Activated T-cell treated with anti-CD3 and anti-CD28 coated beads for 24 hours (primary cell): ENCODE measurements at places on chromosomes 6 and 20.

DNA sequence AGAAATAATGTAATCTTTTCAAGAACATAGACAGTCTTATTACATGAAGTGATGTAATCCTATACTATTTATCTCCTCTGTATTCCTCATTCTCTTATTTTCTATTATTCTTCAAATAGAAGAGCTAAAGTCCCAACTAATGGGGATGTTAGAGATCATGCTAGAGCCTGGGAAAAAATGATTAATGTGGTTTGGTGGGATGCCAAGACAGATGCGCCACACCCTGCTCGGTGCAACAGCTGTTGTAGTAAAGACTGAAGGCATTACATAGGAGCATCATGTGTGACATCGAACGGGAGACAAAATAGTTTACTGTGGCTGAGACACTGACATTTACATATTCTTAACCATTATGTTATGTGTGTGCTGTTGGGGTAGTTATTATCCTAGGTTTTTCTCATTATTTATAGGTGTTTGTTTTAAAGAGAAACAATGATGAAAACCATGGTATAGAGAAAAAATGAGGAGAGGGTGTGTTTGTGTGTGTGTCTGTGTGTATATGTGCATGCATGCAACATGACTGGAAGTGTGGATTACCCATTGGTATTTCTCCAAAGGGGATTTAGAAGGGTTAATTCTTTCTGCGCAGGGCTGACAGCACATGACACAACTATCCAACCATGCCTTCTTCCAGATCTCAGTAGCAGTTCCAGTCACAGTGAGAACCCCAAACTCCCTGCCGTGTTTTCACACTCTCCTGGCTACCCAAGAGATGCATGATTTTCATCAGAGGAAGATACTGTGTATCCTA, 155.3 kb downstream of the EYA4 start:
- DNase-seq = no peak

DNA sequence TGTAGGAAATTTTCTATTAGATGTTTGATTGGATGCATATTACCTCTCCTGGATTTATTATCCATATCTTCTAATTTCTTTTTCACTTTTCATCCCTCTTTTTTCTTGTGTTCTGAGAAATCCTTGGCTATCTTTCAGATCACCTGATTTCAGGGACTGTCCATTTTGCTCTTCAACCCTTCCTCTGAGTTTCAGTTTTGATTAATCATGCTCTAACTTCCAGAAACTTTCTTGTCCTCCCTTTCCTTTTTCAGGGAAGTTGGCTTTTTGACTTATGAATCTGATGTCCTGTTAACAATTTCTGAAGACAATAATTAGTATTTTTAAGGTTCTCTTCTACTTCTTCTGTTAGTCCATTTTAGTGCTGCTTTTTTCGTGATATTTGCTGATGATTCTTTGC, 79.1 kb downstream of the FKBP5 start:
- DNase-seq = no peak

- peak; percentile 60 for DNase-seq
Observed at GRCh38 chr6:26020329-26021000, 57.9 kb downstream of the TRIM38 start.

GRCh38 chr6:166278579-166279392, 29.4 kb downstream of the PRR18 start:
- no peak for DNase-seq

- no peak for DNase-seq
Observed at GRCh38 chr20:32019156-32019510, 8.9 kb downstream of the CCM2L start.

GRCh38 chr20:20188647-20189046, 136.3 kb downstream of the CFAP61 start:
- no peak for DNase-seq

DNA sequence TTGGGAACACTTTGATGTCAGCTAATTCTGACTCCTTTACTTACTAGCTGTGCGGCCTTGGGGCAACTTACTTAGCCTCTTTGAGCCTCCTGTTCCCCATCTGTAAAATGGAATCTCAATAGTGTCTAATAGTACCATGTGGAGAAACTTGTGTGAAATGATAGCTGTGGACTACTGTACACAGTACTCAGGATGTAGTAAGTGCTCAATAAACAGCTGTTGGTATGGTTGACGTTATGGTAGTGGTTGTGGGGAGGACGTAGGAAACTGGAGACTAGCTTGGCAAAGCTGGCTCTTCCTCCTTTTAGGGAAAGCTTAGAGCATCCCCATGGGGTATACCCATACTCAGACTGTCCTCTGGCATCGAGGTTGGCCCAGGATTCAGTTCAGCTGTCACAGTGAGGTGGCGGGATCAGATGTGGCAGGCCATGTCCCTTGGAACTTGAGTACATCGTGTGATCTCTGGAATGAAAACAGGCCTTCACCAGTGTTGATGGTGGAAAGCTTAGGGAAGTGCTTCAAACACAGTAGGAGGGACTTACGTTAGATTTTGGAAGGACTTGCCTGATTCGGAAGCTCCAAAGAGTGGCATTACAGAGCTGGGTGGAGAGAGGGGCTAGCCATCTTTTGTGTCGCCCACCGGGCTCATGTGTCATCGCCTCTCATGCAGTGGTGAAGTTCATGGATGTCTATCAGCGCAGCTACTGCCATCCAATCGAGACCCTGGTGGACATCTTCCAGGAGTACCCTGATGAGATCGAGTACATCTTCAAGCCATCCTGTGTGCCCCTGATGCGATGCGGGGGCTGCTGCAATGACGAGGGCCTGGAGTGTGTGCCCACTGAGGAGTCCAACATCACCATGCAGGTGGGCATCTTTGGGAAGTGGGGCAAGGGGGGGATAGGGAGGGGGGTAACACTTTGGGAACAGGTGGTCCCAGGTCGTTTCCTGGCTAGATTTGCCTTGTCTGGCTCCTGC, 7.1 kb downstream of the VEGFA start:
- DNase-seq = no peak

DNA sequence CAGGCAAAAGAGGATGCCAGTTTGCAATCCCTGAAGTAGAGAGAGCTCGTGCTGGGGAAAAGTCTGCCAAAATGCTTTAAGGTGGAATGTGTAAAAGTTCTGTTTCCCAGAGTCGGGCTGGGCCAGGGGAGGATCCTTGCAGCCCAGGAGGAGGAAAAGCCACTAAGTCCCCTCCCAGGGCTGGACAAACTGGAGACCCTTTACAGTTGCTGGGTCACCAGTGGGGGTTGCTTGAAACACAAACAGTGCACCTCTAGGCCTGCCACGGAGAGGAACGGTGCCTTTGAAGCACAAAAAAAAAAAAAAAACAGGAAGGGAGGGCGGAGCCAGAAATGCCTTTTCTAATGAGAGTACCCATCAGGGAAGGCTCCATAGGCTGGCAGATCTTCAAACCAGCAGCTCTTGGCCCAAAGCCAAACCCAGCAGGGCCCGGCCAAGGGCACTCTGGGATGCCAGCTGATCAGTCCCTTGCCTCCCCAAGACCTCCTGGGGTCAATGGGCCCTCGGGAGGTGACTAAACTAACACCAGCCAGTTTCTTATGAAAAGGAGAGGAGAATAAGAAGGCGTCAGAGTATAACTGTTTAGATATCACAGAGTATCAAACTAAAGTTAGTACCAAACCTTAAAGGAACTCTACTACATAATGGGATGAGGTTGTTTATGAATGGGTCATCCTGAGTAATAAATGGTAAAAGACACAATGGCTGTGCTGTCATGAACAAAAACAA, 23.7 kb downstream of the HLA-A start:
- peak; percentile 32 for DNase-seq
